Activated naive CD4-positive, alpha-beta T cell (primary cell): ENCODE measurements at places on chromosomes 4 and X.

- DNase-seq, result no peak
Measured at GRCh38 chr4:93018243-93018642, 714.5 kb downstream of the GRID2 start.

GRCh38 chr4:18733961-18734360 lies 712.4 kb upstream of the LCORL start:
- no peak for DNase-seq

DNA sequence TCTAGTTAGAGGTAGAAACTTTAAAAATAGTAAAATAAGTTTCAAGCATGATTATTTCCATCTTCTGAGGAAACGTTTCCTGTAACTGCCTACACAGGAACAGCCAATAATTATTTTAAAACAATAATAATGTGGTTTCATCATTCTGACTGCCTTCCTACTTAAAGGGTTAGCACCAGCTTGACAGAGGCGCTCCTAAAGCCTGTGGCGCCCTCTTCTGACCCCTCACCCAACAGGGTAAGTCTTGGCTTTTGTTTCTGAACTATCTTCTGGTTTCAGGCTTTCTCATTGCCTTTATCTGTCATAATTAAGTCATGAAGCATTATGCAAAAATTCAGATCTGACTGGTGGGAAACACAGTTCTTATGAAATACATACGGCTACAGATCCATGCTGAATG lies 96.7 kb downstream of the ITM2A start:
- peak; percentile 27 for DNase-seq

DNA sequence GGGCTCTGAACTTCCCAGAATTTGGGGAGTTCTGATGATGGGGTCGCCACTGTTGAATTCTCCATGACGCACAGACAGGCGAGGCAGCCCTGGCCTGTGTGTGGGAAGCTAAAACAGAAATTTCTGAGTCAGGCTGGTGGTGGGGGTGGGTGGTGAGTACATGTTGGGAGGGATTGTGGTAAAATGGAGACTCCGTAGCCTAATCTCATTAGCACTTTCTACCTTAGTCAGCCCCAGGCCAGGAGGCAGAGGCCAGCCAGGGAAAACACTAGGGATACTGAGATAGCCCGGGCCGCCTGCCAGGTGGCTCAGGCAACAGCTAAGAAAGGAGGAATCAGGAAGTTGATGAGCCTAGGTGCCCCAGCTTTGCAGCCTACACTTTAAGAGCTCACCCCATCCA lies 39.3 kb upstream of the NHSL2 start:
- DNase-seq, result no peak

- DNase-seq, result no peak
Measured at GRCh38 chr4:122747068-122747467, 14.6 kb downstream of the BBS12 start.

DNA sequence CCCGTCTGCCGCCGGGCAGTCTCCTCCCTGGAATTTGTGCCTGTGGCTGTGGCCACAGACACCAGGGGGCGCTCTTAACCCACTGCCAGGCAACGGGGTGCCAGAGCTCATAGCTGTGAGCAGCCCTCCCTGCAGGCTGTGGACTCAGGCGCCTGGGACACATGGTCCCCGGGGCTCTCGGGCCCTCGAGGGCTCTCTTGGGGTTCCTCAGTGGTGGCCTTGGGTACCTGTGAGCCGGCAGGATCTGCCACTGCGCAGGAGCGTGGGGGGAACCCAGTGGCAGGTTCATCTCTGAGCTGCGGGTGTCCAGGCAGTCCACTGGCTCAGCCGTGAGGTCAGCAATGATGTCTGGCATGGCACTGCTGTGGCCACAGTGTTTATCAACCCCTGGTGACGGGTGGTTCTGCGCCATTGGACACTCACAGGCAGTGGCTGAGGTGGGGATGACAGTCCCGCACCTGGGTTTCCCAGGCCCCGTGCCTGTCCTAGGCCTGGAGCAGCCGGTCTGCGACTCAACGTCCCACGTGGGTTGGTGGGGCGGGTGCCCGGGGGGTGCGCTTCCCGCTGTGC lies 37.2 kb downstream of the PCGF3 start:
- peak; percentile 62 for DNase-seq

GRCh38 chr4:133929531-133930239 lies 271.9 kb downstream of the PABPC4L start:
- DNase-seq, result no peak
